Midbrain (tissue), 1 donor: ENCODE measurements at places on chromosomes 1 and 21.

GRCh38 chr21:41228006-41228370 is 60.0 kb downstream of the BACE2 start:
- no peak for DNase-seq

DNA sequence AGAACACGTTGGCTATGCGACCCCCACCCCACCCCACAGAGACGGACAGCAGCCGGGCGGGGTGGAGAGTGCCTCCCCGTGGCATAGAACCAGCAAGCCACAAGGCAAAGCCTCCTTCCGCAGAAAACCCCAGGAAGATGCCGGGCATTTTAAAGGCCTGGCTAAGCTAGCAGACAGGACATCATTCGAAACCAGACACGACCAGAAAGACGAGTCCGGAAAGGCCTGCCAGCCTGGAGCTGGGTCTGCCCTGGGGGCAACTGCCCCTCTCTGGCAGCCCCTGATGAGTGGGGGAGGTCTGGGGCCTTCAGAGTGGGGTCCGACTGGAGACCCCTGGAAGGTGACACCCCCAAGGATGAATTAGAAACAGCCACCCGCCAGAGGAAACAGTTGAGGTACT is 8.5 kb downstream of the FTCD start:
- no peak for DNase-seq

- DNase-seq: no peak
Observed at GRCh38 chr1:21499283-21499950, 9.8 kb upstream of the ALPL start.

DNA sequence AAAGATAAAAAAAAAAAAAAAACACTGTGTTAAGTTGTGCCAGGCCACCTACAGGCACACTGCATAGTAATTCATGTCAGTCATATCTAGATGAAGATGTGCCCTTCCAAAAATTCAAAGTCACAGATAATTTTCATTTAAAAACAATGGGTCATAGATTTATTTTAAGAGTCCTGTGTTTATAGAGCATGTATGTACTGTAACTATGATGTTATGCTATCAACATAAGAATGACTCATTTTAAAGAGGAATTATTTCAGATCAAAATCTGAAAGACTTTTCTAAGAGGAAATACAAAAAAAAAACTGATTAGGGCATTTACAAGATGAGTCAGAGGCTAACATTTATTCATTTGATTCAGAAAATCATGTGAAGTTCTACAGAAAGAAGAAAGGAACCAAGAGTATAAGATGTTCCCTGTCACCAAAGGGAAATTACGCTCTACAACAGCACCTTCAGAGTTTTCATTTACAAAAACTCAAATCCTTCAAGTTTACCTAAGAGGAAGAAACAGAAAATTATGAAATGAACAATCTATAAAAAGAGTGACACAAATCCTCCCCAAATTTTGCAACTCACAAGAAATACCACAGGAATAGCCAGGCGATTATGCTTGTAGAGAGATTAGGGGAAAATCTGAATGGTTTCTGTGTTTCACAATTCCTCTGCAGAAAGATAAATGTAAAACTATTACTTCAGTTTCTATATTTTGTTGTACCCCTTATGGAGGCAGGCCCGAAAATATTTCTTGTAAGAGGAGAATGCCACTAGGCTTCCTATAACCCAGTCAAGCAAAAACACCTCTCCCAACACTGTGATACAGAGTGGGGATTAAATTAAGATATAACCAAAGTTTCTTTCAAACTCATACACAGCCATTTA is 13.8 kb downstream of the TP53BP2 start:
- no peak for DNase-seq

GRCh38 chr21:45471525-45472221 is 66.7 kb downstream of the COL18A1 start:
- DNase-seq: no peak

DNA sequence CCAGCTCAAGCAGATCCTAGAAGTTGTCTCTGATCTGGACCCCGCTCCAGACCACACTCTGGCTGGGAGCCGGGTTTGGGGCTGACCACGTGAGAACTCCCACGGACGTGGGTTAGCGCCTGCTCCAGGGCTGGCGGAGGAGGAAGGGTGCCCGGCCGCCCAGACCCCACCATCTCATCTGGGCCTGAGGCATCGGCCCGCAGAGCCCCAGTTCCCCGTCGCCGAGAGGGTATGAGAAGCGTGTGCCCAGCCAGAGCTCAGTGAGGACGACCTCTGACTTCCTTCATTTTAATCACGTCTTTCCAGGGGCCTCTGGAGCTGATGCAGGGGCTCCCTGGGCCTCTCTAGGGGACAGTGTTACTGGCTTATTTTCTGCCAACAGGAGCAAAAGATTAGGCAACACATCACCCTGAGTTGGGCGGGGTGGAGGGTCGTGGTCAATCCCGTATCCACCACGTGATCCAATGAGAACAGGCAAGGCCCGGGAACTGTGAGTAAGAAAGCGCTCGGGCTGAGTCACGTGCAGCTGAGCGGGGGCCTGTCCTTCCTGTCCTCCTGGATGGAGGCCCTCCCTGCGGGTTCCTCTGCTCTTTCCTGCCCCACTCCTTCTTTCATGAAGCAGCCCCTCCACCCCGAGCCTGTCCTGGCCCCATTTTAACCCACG is 81.1 kb downstream of the SIK1 start:
- no peak for DNase-seq

- DNase-seq: no peak
Observed at GRCh38 chr1:205172729-205173366, 38.7 kb downstream of the DSTYK start.

- DNase-seq: peak; percentile 51
Observed at GRCh38 chr1:37945743-37946702, 830 bp downstream of the INPP5B start.

DNA sequence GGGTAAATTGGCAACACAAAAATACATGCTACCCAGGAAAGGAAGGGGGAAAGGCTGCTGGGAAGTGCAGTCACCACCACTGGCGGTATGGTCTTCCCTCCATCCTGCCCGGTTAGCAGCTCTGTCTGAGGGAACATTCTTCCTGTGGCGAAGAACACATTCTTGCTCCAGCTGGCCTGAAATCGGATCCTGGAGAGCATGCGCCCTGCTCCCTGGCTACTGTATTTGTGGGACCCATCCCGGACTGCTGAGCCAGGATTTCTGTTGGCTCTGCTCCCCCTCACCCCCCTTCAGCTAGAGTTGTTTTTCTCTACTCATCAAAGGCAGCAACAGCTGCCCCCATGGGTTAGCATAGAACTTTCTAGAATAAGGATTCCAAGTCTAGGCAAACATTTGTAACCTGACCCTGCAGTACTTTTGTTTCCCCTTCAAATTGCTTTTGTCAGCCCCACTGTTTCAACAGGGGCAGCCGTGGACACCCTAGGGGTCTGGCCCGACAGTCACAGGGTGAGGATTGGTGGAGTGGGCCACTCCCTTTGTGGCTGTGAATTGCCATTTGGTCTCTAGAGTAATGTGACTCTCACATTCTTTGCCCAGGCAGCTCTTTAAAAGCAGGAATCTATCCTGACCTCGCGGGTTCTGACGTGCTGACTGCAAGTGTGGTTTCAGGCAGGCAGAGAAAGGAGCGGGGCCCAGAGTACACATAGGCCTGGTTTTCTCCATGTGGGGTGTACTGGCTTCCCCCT is 157.7 kb downstream of the TOMM20 start:
- DNase-seq: peak; percentile 60
